Amniotic epithelial cell (primary cell): ENCODE measurements at places on chromosomes 1 and 21.

DNA sequence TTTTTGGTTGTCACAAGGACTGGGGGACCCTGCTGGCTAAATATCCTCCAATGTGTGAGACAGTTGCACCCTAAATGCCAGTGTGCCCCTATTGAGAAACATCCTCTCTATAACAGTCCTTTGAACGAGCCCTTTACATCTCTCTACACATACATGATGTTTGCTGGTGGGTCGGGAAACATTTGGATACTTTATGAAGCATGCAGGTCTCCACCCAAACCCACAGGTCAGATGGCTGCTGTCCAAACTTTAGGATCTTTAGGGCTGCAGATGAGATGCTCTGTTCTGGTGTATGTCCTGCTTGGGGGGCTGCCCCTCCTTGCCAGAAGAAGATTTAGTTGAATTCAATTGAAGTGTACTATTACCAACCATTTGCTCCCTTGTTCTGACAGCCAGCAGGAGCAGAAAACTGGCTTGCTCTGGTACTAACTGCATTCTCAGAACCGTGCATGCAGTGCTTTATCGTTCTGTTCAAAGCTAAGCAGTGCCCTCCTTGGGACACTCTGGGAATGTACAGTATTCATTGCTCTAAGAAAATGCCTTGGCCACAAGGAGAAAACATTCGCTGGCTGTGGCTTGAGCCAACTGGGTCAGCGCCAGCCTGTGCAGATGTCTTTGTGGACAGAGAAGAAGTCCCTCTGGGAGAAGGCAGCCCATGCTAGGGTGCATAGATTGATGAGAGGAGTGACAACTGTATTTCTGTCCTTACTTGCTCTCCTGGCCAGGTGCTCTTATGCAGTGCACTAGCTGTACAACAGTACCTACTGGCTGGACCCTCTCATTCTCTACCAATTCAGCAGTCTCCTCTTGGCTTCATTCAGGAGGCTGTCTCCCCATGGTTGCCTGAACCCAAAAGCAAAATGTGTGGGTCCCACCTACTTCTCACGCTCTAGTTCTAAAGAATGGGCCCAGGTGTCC is 61.4 kb upstream of the DIRAS3 start:
- peak; percentile 85 for DNase-seq

DNA sequence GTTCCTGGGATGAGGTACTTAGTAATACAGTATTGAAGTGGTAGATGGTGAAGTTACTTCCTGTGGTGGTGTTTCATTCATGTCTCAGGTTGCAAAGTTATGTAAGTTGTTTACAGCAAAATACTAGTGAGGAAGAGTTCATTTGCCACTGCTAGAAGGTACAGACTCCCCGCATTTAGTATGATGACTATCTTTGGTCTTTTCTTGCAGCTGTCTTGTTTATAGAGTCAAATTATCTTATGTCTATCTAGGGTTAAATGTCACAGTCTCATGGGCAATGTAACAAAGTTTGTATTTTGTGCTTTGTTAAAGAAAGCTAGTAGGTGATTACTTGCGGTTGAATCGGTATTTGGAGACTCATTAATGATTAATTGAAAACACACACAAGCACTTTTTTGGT is 50.2 kb downstream of the LRRC8D start:
- no peak for DNase-seq

DNA sequence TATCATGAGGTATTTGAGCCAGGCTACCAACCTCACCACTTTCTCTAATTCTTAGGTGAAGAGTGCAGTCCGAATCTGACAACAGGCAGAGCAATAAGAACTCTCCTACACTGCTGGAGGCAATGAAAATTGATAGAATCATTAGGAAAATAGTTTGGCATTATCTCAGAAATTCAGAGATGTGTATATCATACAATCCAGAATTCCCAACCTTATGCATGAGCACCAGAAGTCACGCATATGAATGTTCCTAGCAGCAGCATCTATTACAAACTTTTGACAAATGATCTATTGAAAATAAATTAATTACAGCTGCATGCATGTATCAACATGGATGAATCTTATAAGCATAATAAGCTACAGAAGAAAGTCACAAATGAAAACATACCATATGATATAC is 176.9 kb upstream of the CAMK1G start:
- DNase-seq = no peak

DNA sequence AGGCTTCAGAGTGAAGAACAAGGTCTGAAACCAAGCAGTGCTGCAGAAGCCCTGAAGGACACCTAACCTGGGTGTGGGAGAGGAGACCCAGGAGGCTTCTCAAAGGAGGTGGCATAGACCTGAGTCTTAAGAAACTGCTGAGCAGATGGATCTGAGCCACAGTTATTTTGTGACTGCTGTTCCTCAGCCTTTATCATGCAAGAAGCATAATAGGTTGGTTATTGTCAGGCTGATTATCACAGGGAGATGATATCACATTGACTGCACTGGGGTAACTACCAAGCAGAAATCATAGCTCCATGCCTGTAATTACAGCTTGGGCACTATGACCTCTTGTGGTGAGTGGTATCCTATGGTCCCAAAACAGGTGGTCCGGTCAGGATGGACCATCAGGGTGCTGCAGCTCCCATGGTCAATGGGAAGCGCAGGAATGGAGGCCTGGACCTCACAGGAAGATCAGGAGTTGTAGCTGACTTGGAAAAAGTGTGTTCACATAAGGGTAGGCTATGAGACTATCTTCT is 11.5 kb upstream of the ATP2B4 start:
- no peak for DNase-seq

GRCh38 chr1:23384312-23385058 is 14.8 kb upstream of the ZNF436 start:
- peak; percentile 97 for DNase-seq

DNA sequence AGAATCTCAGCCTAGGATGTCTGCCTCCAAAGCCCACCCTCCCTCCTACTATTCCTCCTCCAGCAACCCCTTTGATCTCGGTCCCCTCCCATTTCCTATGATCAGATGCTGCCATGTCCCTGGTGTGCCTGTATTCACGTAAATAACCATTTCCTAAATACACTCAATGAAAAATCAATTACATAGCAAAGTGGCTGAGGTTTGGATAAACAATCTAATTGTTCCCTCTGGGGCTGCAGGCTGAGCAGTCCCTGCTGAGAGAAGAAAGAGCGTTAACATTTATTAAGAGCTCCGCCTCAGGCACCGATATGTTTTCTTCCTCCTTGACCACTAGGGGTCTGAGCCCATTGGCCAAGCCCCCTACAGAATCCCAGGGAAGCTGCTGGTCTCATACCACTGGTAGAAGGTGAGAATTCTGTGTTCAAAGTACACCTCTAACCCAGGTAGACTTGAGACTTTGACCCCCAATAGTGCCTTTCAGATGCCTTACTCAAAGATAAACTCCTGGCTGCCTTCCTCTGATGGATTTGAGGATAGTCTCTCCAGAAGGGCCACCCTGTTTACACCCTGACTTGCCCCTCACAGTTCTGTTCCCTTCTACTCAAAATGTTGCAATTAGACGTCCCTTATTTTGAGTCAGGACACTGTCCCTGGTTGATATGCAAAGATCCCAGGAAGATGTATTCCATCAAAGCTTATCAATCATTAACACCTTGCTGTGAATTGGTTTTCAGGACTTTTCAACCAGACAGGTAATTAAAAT is 33.9 kb upstream of the CAMK1G start:
- DNase-seq = no peak

DNA sequence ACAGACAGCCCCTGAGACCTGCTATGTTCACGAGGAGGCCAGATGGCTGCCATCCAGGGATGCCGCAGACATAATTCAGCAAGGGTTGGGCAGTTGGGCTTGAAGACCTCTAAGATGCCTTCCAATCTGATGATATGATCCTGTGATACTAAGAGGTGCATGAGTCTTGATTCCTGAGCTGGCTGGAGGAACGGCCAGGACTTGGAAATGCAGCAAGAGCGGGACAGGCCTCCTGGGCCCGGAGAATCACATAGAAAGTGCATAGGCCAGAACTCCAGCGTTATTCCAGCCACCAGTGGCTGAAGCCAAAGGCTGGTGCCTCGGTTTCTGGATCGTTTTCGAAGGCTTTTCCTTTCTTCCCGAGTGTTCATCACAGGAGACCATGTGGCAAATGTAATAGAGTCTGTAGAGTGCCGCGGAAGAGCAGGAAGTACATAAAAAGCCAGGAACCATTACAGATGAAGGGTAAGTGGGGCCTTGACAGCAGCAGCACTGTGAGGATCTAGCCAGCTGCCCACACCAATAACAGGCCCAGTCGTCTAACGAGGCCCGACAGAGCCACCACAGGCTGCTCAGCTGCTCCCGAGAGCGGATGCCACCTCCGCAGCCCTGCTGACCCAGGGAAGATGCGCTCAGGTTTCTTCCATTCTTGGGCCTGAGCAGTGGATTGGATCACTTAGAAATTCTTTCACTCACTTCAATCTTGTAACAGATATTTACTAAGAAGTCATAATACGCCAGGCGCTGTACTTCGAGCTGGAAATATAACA is 14.0 kb upstream of the LHX4 start:
- DNase-seq = no peak

DNA sequence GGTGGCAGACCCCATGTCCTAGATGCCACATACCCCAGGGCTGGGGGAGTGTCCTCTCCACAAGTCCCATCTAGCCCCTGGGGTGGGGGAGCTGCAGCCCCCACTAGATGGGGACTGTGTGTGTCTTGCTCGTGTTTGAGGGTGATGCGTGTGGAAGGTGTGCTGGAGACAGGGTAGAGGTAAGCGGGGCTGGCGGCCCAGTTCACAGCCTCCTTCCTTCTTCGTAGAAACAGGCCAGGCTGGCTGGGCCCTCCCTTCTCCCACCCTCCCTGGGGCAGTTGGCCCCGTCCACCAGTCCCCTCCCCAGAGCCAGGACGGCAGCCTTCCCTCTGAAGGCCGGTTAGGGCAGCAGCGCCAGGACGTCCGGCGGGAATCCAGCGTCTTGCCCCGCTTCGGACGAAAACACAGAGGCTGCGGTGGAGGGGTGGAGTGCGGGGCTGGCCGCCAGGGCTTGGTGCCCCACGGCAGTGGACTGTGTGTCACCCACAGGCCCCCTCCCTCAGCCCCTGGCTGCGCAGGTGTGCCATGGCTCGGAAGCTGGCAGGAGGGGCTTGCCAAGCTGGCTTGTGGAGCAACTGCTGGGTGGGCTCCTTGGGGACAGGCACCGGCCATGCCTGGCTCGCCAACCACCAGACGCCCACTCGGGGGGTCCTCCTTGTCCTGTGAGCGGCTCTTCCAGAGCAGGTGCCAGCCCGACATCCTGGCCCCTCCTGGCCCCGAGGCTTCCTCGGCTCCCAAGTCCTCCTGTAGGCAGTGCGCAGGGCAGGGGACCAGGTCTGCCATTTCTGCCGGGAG is 3.6 kb downstream of the PRDM16 start:
- DNase-seq = no peak

- DNase-seq = peak; percentile 27
Observed at GRCh38 chr1:214213136-214213535, 67.8 kb upstream of the SMYD2 start.

DNA sequence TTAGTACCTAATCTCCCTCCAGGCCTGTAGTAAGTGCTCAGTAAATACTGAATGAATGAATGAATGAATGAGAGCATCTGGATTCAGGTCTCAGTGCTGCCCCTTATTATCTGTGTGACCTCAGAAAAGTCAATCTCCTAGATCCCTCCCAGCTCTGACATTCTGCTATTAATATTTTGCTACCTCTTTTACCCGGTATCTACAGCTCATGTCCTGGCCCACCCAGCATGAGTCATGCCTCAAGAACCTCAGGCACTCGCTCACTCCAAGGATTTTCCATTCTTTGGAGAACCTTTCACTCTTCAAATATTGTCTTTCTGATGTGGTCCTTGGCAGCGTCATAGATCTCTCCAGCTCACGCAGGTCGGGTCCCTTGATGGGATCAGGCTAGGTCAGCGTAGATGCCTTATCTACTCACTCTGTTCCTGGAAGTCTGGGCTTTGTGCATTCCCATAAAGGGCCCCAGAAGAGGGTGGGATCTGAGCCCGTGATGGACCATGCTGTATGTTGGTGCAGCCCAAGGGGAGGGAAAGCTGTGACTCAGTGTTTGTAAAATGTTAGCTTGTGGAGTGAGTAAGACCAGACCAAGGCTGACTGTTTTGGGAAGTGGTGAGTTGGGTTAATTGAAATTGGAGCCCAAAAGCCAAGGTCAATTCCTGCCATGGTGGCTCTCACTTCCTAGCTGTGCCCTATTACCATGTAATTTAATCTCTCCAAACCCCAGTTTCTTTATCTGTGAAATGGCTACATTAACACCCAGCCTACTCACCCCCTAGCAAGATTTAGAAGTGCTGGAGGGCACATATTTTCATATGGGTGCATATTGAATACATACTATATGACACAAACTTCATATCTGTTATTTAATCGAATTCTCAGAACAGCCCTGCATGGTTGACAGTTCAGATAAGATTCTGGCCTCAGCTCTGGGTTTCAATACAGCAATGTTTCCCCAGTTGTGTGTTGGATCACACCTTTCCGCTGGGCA is 214.1 kb upstream of the USP24 start:
- peak; percentile 96 for DNase-seq

DNA sequence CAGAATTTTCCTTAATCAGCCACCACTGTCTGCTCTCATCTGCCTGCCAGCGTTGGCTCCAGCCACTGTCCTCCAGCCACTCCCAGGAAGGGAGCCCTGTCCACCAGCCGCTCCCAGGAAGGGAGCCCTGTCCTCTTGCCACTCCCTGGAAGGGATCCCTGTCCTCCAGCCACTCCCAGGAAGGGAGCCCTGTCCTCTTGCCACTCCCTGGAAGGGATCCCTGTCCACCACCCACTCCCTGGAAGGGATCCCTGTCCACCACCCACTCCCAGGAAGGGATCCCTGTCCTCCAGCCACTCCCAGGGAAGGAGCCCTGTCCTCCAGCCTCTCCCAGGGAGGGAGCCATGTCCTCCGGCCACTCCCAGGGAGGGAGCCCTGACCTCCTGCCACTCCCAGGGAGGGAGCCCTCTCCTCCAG is 726.5 kb downstream of the PTPRU start:
- no peak for DNase-seq

DNA sequence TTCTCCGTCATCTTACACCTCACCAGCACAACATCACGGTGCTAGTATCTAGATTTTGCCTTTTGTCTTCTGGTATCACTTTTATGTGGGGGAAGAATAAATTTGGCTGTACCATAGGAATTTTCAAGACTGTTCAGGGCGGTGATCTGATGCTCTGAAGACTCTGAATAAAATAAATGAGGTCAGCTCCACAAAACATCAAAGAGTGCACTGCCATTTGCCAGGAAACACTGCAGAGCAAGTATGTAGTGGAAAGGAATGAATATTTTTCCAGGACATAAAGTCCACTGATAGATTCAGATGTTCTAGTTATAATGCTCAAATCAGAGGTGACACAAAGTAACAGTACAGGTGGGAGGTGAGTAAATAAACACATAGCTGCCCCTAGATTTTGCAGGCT is 56.3 kb downstream of the ZP4 start:
- DNase-seq = no peak

- DNase-seq = no peak
Observed at GRCh38 chr1:115057661-115058254, 28.1 kb downstream of the TSHB start.
